ENCODE measurements at places on chromosomes 6 and 20. TPM values are rescaled to one million over a fixed set of nuclear protein-coding genes. Genes with fewer than 3 reads are reported as not detected.

The TCP11 gene
- total RNA-seq: not detected

The NTSR1 gene
- total RNA-seq: not detected

DNA sequence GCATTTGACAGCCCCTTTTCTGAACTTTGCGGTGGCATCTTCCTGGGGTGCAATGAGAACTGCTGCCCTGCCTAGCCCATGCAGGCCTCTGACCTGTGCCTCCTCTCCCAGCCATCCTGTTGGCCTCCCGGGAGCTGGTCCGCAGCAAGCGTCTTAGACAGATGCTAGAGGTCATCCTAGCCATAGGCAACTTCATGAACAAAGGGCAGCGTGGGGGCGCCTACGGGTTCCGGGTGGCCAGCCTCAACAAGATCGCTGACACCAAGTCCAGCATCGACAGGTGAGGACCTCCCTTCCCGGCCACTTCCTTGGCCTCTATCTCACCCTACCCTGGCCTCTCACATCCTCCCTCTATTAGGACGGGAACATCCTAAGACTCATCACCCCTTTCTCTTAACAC, 37.6 kb downstream of the MOCS1 start:
- no peaks in the 10 kb centered on the region for H3K4me1 ChIP-seq
- H3K4me3 ChIP-seq: no peak overlapping the region
- DNase-seq: no peak
- peaks cover 4% of the 10 kb centered on the region for H3K27me3 ChIP-seq
- no peak overlapping the region for H3K27ac ChIP-seq

GRCh38 chr6:106192824-106193223, 106.7 kb downstream of the PRDM1 start:
- no peak overlapping the region for H3K4me3 ChIP-seq
- peaks cover 43% of the 10 kb centered on the region for H3K4me1 ChIP-seq
- no peaks in the 10 kb centered on the region for H3K27me3 ChIP-seq
- no peak for DNase-seq

DNA sequence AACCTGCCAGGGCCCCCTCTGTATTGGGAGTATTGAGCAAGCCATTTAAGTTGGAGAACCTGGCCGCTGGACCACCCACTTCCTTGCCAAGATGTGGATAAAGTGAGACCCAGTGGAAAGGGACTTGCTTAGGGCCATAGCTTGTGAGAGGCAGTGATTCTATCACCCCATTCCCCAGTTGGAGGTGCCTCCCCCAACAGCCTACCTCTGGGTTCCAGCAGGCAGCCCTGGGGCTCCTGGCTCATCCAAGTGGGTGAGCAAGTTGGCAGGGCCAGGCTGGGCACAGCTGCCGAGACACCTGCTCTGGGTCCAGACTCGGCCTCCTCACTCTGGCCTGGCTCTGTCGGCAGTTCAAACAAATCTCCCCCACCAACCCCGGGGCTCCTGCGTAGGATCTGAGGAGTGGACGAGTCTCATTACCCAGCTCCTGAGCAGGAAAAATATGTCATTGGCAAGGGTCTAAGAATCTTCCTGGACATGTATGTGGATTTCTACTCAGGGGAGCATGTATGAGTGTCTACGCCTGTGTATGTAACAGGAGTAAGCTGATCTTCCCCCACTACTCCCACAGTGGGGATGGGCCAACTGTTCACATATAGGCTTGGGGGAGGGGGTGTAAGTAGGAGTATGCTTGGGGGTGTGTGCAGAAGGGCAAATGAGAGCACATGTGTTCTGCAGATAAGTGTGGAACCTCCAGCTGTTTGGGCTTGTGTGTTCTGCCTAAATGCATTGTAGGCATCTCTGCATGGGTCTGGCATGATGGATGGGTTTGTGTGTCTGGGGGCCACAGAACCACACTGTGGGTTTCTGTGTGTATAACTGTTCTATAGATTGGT, 1.9 kb downstream of the ID1 start:
- peaks cover 26% of the 10 kb centered on the region for H3K4me1 ChIP-seq
- no peak overlapping the region for H3K4me3 ChIP-seq
- peaks cover 48% of the 10 kb centered on the region for H3K27me3 ChIP-seq

DNA sequence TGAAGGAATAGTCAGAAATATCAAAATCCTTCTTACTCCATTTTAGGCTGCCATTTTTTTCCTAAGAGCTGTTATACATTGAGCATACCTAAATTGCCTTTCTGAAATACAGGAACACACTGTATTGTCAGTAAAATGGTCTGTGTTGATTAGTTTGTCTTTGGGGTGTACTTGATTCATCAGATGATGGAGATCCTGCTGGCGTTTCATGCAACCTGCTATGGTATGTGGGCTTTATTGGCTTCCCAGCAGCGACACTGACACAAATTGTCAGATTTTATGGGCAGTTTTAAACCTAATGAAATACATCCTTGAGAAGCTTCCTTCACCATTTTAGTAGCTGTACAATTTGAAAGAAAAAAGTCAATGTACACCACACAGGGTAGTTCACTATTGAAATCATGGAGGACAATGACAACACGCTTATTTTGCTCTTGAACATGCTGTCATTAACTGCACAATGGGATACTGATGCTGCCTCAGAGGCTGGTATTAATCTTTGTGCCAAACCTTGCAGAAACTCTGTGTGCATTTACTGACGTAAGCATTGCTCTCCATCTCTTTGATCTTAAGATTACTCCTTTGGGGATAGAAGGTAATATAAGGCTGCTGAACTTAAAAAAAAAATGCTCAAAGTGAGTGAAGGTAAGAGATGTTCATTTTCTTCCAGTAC, 124.9 kb downstream of the LAMA2 start:
- no peak overlapping the region for H3K4me3 ChIP-seq
- H3K36me3 ChIP-seq: no peaks in the 10 kb centered on the region
- H3K4me1 ChIP-seq: no peaks in the 10 kb centered on the region
- DNase-seq: no peak
- no peak overlapping the region for H3K27ac ChIP-seq

GRCh38 chr20:35369804-35370203, 42.0 kb downstream of the UQCC1 start:
- H3K27ac ChIP-seq: no peak overlapping the region
- H3K27me3 ChIP-seq: no peaks in the 10 kb centered on the region
- H3K36me3 ChIP-seq: peaks cover 15% of the 10 kb centered on the region
- DNase-seq: no peak

DNA sequence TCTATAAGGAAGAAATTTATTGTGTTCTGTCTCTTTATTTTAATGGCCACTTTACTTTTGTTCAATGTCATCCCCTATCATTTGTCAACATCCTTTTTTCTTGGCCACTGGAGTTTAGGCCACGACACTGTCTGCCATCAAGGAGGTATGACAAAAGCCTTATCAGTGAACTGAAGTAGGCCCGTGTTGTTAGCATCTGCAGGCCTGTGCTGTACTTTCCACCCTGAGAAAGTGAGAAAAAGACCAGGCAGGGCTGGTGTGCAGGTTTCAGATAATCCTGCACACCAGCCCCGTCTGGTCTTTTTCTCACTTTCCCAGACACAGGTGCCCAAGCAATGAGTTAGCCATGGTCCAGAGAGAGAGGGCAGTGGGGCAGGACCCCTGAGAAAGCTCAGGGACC, 57.6 kb downstream of the GOPC start:
- no peak overlapping the region for H3K4me3 ChIP-seq
- no peak for DNase-seq
- peaks cover 6% of the 10 kb centered on the region for H3K27me3 ChIP-seq
- peaks cover 2% of the 10 kb centered on the region for H3K36me3 ChIP-seq
